ENCODE measurements at places on chromosomes 3 and 15. TPM values are rescaled to one million over a fixed set of nuclear protein-coding genes. Genes with fewer than 3 reads are reported as not detected.
A peak's percentile ranks its signal among the peaks of the same experiment; 100 is the strongest.

DNA sequence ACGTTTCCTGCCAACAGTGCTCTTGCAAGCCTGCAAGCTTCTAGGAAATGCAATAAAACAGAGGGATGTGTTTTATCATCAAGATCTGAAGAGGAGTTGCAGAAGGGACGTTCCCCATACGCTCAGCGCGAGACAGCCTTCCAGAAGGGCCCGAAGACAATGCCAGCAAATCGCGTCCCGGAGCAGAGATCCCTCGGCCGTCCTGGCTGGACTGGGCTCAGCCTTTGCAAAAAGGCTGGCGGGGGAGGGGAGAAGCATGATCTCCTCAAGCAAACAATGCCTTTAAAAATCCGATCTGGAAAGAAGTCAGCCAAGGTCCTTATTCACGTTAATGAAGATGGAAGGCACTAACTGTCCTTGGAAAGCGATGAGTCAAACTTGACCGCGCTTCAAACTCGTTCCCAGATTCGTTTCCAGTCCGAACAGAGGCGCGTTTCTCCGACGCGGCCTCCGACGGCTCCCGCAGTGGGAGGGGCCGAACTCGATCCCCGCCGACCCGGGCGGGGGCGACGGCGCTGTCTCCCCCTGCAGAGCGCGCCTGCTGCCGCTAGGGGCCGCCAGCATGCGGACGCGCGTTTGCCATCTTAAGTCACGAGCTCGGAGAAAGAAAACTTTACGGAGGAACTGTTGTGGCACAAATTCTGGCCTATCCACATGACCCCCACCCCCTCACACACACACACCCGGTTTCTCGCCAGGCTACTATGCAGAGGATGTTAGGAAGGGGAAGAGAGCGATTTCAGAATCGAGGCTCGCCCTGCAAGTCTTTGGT is 5.5 kb downstream of the BCL6 start:
- DNase-seq = peak; percentile 78

ZNF80 gene
- 0.22 TPM for total RNA-seq

IMPG2 gene
- 0.05 TPM for total RNA-seq

GRCh38 chr15:39451121-39451688 is 129.7 kb upstream of the THBS1 start:
- DNase-seq = no peak

DNA sequence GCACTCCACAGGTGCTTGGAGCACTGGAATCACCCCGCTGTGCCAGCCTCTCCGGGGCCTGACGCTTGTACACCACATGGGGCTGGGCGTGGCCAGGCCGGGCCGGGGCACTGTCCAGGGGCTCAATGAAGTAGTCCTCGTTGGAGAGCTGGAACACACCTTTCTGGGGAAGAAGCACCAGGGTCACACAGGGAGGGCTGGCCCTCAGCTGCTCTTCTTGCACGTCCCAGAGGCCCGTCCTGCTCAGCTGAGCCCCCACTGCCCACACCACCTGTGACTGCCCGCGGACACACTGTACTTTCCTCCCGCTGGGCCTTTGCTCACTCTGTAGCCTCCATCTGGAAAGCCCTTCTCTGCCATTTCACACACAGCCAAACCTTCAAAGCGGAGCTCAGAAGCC is 13.3 kb downstream of the ADAMTS7 start:
- DNase-seq = no peak

SNTN gene
- total RNA-seq = not detected

DNA sequence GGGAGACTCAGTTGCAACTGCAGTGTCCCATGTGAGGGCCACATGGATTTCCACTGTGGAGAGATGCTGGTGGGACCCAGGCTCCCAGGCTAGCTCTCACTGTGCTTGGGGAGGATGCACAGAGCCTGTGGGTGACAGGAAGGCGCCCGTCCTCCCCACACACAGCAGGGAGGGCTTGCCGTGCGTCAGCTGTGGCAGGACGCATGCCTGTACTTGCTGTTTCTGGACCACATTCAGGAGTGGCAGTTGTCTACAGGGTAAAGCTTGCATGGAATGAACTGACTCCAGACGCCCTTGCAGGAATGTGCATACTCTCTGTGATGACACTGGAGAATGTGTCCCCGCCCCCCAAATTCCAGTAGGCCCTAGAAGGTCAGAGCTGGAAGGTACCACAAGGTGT is 63.8 kb upstream of the SNRPA1 start:
- no peak for DNase-seq

ADIPOQ gene
- not detected for total RNA-seq

GRCh38 chr3:44065311-44066094 is 176.2 kb upstream of the TOPAZ1 start:
- DNase-seq = no peak

DNA sequence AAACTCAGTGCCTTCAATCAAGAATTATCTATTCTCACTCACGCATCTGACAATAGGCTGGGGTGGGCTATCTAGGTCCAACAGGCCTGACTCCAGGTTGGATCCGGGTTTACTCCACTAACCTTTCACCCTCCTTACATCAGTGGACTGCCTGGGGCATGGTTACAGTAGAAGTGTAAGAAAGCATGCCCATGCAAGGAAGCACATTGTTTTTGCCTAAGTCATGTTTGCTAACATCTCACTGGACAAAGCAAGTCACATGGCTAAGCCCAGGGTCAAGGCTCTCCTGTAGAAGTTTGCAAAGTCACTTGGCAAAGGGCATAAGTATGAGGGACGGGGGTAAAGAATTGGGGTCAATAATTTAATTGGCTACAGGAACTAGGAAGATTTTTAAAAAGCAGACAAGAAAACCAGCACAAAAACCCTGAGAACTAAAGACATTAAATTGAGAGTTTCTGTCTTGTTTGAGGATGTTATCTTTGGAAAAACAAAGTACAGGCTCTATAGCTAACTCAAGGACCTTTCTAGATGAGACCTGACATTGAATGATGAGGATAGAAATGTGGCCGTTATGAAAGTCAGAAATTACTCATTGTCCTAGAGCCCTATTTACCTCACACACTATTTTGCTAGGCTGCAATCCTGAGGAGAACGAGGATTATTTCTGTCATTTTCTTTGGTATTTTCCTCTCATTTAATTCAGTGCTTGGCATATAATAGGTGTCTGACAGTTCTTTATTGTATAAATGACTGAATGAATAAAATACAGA is 214.2 kb downstream of the IL20RB start:
- no peak for DNase-seq

PAK6 gene
- 0.26 TPM for total RNA-seq

GRCh38 chr3:7400360-7400759 is 539.4 kb downstream of the GRM7 start:
- no peak for DNase-seq

ISL2 gene
- 1.3 TPM for total RNA-seq

COL6A6 gene
- not detected for total RNA-seq

DNA sequence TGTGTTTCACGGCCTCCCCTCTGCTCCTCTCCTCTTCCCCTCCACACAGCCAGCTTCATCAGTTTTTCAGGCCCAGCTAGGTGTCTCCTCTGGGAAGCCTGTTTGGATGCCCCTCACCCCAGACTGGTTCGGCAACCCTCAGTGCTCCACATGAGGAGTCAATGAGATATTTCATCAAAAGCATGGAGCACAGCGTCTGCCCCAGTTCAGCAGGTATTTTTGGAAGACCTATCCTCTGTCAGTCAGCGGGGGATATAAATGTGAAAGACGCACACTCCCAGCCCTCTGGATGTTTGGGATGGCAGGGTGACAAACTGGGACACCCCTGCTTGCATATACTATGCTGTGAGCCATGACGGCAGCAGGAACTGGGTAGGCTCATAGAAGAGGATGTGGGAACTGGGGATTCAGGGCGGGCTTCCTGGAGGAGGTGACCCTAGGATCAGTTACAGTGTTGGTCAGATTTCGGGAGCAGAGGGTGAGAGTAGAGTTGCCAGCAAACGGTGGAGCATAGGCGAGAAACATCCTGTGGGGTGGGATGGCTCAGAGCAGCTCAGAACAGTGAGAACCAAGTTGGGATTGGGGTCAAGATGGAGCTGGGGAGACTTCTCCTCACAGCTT is 42.9 kb downstream of the PXYLP1 start:
- DNase-seq = no peak

DNA sequence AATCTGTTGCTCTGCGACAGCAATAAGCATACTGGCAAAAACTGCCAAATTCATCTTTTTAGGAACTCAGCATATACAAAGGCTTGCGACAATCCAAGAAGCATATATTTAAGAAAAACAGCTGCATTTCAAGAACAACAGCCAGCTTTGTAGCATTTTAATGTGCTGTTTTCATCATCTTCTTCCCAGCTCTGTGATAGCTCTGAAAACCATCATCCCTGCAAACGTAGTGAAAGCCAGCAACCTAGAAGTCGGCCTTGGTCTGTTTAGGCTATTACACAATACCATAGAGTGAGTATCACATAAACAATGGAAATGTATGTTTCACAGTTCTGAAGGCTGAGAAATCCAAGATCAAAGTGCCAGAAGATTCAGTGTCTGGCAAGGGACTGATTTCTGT is 187.5 kb downstream of the NAALADL2 start:
- no peak for DNase-seq

GRCh38 chr15:40336744-40337122 is 4.0 kb downstream of the CCDC9B start:
- DNase-seq = no peak

DNA sequence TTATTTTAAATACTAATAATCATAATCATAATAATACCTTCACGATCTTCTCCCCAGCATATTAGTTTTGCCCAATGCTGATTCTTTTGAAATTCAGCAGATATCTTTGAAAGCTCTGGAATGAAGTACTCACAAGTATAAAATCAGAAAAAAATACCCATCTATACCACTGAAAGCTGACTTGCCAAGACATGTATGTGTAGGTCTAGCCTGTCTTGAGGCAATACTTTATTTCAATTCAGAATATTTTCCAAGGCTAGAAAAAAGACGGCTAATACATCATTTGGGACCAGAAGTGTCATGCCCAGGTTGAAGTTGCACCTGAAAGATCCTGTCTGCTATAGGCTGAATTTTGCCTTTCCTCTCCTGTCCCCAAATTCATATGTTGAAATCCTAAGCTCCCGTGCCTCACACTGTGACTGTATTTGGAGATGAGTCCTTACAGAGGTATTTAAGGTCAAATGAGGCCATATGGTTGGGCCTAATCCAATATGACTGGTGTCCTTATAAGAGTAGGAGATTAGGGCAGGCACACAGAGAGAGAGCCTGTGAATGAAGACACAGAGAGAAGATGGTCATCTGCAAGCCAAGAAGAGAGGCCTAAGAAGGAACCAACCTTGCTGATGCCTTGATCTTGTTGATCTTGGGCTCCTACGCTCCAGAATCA is 255.9 kb upstream of the CMC1 start:
- DNase-seq = no peak

Measured in activated T-helper 1 cell treated with anti-CD3 and anti-CD28 coated beads, Interleukin-12 subunit alpha, Interleukin-12 subunit beta, Interleukin-2, Interleukin-4 antibody, amounts not matched to agents 30 ng/mL and 10 ng/mL and 1 ng/mL, durations not matched to agents 14 hours and 24 hours and 36 hours (primary cell).